ENCODE measurements at places on chromosomes 11 and 22.

DNA sequence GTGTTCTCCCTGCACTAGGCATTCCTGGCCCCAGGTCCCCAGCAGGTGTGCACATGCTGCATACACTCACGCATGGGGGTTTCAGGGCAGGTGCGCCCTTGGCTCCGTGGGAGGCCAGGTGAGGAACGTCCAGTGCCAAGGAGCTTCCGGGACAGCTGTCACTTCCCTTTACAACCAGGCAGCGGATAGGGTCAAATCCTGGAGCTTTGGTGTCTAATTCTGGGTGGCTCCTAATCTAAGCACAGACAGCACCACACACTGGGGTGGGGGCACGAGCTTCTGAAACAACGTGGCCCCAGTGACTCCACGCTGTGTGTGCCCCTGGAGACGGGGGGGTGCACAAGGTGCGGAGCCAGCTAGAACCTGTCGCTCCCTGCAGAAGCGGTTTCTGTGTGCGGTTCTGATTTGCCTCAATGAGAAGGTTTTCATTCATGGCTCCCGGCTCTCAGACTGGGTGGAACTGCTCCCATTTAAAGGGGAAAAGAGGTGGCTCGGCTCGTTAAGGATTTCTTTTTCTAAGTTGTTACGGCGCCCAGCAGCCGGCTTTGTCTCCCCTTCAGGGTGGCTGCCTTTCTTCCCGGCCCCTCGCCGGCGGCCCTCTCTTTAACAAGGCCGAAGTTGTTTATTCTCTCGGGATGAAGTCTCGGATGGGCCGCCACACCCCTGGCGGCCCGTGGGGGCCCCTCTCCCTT is 5.0 kb downstream of the CCND1 start:
- no peak for DNase-seq

DNA sequence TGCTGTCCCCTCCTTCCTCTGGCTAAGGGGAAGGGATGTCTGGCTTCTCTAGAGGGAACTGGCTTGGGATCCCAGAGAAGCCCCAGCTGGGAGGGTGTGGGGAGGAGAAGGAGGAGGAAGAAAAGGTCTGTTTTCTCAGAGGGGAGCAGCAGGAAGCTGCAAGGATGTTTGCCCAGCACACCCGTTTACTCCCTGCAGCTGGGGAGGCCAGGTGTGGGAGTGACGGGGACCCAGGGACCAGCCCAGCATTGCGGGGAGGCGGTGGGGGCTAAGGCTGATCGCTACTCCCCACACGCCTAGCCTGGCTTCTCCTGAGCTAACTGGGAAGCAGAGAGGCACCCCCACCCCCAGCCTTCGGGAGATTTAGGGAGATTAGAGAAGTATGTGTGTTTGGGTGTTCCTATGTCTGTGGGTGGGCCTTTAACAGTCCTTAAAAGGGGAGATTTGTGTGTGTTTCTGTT is 3.9 kb downstream of the CREB3L1 start:
- DNase-seq, result peak; percentile 38

DNA sequence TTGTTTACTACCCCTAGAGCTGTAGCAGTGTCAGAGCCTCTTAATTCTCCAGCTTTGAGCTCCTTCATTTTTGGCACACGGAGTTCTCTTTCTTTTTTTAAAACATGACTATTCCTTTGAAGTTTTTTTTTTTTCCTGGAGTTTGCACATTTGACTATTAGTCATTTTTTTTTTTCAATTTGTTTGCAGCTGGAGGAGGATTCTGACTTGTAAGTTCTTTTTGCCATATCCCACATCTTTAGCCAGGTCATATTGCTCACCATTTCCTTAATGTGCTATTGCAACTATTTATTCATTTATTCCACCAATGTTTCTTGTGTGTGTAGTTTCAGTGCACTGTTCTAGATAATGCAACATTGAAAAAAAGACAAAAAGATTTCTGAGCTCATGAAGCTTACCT is 166.3 kb upstream of the ARHGAP20 start:
- no peak for DNase-seq

DNA sequence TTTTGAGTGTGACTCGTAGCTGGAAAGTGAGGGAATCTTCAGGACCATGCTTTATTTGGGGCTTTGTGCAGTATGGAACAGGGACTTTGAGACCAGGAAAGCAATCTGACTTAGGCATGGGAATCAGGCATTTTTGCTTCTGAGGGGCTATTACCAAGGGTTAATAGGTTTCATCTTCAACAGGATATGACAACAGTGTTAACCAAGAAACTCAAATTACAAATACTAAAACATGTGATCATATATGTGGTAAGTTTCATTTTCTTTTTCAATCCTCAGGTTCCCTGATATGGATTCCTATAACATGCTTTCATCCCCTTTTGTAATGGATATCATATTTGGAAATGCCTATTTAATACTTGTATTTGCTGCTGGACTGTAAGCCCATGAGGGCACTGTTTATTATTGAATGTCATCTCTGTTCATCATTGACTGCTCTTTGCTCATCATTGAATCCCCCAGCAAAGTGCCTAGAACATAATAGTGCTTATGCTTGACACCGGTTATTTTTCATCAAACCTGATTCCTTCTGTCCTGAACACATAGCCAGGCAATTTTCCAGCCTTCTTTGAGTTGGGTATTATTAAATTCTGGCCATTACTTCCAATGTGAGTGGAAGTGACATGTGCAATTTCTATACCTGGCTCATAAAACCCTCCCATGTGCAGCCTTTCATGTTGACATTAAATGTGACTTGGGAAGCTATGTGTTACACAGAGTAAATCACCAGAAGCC is 11.0 kb downstream of the OR51E1 start:
- DNase-seq, result no peak

GRCh38 chr11:114472661-114473060 is 33.4 kb downstream of the REXO2 start:
- DNase-seq, result no peak

Data from NB4 (cell line).